T-helper 17 cell (primary cell): ENCODE measurements at places on chromosomes 7 and 10.

- DNase-seq = no peak
These were observed 18.2 kb upstream of the COL13A1 start for GRCh38 chr10:69783515-69783914.

GRCh38 chr7:75575488-75576121 lies 83.5 kb downstream of the SPDYE5 start:
- no peak for DNase-seq

DNA sequence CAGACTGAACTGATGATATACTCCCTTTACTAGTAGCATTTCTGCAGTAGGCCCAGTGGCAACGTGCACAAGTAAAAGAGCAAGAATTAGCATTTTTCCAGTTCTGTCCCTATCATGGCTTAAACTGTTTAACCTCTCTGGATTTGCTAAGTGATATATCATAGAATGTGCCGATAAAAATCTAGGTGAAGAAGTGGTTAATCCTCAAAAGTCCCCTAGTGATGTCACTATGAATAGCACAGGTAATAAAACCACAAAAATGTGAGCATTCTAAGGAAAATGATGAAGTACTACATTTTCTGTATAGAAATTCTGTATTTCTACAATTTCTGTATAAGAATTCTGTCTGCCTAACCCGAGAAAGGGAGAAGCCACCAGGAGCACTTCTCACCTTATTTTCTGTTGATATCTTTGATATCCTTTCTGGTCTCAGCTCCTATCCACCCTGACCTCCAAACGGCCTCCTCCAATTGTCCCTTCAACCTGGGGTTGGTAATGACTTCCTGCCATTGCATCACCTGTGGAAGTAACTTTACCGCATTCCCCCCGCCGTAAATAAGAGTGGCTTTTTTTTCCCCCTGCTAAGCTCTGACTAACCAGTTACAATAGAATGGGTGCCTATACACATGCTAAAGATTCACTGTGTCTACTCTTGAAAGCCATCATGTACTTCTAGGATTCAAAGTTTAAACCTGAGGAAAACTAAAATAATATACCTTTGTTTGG lies 155.9 kb upstream of the ASAH2 start:
- no peak for DNase-seq

DNA sequence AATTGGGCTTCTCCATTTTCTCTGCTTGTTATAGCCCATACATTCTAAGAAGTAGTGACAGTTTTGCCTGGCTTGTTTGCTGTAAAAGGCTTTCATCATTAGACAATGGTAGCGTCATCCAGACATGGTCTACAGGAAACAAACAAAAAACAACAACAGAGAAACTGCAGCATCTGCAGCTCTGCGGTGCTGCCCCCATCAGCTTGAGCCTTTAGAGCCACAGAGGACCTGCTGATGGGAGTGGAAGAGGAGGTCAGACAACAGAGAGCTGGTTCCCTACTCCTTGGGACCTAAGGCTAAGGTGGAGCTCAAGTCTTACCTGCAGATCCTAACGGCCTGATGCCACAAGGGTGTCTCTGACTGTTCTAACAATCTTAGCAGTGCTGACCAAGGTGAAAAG lies 3.1 kb downstream of the INA start:
- DNase-seq = no peak

GRCh38 chr7:12596225-12596790 lies 25.8 kb downstream of the SCIN start:
- no peak for DNase-seq

GRCh38 chr7:118312051-118312450 lies 87.5 kb downstream of the ANKRD7 start:
- DNase-seq = no peak

GRCh38 chr10:119270762-119271366 lies 63.5 kb downstream of the GRK5 start:
- DNase-seq = no peak

DNA sequence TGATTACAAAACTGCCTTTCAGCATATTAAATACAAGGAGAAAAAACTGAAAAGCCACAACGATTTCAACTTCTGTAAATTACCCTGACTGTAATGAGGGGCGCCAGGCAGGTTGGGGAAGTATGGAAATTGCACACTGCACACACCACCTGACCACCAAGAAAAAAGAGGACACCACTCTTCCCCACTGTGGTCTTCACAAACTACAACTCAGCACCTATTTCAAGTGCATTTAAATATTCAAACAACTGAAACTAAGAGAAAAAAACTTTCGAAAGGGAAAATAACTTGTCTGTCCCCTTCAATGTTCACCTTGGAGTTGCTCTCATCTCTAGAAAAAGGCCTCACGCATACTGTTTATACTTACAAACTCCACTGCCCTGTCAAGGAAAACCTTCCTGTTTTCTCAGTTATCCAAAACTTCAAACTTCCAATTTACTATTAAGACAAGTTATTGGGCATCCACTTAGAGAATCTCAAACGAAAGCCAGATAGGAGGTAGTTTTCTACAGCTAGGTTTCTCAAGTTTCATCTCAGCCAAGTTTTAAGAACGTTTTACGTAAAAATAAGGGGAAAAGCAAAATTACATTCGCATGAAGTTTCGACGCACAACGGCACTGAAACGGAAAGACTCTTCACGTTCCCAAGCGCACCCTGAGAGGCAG lies 1.4 kb downstream of the LARP4B start:
- DNase-seq = no peak

DNA sequence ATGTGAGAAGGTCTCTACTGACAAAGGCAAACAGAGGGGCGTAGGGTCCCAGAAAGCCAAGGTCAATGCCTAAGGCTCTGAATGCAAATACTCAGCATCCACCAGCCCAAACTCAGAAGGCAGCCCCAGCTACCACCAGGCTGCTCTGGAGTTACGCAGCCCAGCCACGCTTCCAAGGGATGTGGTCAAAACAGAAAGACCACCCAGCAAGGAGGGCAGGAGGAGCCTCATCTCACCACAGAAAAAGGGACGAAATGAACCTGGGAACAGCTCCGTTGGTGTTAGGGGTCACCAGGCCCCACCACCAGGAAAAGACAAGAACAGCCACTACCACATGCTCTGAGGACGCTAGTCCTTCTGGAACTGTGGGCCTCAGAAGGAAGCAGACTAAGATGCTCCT lies 65.1 kb downstream of the CTBP2 start:
- DNase-seq = no peak

GRCh38 chr10:91672021-91672608 lies 39.2 kb upstream of the PPP1R3C start:
- no peak for DNase-seq

- no peak for DNase-seq
These were observed 34.6 kb downstream of the IFT22 start for GRCh38 chr7:101287032-101287431.

DNA sequence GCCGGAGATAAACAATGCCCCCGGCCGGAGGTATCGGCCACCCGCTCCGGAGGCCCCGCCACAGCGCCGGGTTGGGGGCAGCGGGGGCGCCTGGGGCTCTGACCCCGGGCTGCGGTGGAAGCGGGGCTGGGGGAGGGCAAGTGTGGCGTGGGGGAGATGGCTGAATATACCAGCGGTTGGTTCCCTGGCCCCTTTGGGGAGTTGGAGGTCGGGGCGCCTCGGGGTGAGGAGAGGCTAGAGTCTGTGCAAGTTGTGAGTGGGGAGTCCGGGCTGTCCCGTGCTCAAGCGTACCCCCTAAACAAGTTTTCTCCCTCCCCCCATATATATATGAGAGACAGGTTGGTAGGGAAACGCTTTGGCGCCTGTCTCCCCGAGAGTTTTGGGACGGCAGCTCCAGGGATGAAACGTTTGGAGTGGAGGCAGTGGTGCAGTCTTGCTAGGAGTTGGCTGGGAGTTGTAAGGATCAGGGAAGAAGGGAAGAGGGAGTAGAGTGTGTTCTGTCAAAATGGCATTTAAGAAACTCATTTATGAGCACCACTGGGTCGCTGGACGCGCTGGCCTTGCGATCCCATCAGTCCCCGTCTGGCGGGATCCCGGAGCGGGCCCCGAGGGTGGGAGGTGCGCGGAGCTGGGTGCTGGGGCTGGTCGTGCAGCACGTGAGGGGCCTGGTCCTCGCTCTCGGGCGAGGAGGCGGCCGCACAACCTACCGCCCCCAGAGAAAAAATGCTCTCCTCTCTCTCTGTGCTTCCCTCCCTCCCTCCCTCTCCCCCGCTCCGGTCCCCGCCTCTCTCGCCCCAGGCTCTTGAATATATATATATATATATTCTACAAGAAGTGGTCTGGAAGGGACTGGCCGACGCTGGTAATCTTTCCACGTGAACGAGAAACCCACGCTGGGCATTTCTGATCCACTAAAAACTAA lies 1.1 kb downstream of the TET1 start:
- DNase-seq = no peak

GRCh38 chr10:119347181-119347974 lies 140.0 kb downstream of the GRK5 start:
- DNase-seq = no peak

DNA sequence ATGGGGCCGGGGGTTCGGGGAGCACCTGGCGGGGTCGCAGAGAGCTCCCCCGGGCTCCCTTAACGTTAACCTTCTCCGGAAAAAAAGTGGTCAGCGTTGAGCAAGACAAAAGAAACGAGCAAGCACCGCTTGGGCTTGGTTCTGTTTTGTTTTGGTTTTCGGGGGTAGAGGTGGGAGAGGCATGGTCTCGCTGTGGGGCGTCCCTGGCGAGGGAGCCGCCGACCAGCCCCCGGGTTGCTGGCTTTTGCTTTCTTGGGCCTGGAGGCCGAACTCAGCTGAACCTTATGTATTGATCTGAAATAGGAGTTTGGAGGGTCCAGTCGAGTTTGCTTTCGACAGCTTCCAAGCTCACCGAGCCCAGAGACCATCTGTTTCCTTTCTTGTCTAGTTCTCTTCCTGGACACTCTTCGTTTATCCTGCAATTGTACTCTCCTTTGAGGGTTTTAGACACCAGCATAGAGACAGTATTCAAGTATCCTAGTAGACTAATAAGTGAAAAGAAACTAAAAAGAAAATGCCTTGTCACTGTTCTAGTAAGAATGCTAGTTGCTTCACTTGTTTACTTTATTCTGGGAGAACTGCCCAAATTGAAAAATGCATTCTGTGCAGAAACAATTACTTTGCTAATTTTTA lies 980 bp downstream of the FHIP2A start:
- DNase-seq = peak; percentile 15

- DNase-seq = no peak
These were observed 212.4 kb downstream of the CAMK1D start for GRCh38 chr10:12561720-12562119.

GRCh38 chr7:88091988-88092675 lies 127.7 kb downstream of the SRI start:
- no peak for DNase-seq

GRCh38 chr7:104779888-104780287 lies 234.1 kb upstream of the KMT2E start:
- DNase-seq = no peak

DNA sequence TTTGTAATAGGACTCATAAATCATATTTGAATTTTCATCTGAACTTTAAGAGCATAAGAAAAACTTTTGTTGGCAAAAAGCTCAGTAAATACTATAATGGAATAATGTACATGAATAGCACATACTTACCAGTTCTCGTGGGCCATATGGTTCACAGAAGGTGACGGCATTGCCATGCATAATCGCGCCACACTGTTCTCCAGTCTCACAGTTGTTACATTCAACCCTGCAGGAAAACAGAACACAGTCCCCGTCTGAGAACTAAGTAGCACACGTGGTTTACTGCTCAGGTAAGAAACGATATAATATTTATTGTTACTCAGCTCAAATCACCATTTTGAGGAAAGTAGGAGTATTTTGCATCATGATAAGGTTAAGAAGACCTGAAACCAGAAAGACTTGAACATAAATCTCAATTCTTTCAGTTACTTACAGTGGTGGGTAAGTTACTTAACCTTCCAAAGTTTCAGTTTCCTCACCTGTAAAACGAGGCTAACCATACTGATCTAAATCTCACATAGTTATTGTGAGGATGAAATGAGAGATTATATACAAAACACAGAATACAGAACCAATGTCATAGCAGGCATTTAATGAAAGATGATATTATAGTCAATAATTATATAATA lies 261.4 kb downstream of the RELN start:
- DNase-seq = no peak

GRCh38 chr10:104253106-104253505 lies 1.6 kb upstream of the GSTO1 start:
- no peak for DNase-seq

DNA sequence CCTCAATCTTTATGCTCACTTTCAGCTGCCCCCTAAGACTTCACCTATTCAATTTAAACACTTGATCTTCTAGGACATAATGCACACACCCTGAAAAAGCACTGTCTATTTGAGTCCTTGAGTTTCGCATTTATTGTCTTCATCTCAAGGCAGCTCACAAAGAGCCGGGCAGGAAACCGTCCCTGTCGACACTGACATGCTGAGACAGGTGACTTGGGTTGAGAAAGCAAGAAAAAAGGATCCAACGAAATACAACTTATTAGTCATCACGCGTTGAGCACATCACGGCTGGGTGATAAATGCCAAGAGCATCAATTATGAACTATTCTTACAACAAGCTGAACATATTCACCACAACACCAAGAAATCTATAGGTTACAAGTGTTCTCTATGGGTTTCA lies 91.1 kb downstream of the CALN1 start:
- DNase-seq = no peak

- no peak for DNase-seq
These were observed 63.1 kb upstream of the LEP start for GRCh38 chr7:128177768-128178550.

DNA sequence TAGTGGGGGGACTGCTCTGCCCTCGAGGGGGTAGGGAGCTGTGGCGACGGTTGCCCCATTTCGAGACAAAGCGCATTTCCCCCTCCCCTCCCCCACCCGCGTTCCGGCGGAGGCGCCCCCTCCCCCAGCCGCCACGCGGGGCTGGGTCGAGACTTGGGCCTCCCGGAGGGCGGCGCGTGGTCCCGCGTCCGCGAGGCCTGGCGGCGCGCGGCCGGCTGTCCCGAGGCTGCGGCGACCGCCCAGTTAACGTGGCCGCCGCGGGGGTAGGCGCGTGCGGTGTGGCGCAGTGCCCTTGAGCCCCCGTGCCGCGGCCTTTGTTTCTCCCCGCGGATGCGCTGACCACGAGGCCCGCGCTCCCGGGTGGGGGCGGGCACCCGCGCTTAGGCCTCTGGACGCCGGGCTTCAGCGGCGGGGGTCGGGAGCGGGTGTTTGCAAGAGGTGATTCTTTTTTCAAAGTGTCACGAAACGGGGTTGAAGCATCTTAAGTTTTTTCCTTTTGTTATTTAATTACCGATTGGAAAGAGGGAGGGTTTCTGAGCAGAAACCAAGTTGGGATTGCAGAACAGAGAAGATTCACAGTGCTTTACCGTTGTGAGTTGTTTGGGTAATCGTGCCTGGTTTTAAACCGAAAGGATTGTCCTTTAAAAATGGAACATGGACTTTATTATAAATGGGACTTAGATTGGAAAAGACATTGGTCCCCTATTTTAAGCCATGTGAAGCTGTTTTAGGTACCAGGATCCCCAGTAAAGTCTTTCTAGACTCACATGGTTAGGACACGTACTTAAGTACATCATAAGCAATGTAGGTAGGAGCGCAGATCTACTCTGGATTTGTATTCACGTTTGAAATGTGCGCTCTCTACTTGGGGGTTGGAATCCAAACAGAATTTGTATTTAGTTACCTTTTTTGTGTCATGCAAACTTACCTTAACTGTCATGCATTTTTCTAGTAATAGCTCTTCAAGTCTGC lies 760 bp downstream of the CBX3 start:
- DNase-seq = peak; percentile 50

GRCh38 chr10:93437946-93438612 lies 44.1 kb downstream of the MYOF start:
- no peak for DNase-seq

GRCh38 chr10:3510741-3511140 lies 274.3 kb downstream of the KLF6 start:
- no peak for DNase-seq
